ENCODE measurements at places on chromosomes 2 and 18. TPM values are rescaled to one million over a fixed set of nuclear protein-coding genes. Genes with fewer than 3 reads are reported as not detected.

AQP12A gene
- not detected for total RNA-seq

RIT2 gene
- not detected for total RNA-seq

INHA gene
- total RNA-seq: not detected

LAMA1 gene
- total RNA-seq: not detected

NETO1 gene
- total RNA-seq: not detected

CAPN13 gene
- total RNA-seq: not detected

PLB1 gene
- not detected for total RNA-seq

Data from OCI-LY7 (cell line).